ENCODE measurements at places on chromosomes 11 and 22. TPM values are rescaled to one million over a fixed set of nuclear protein-coding genes. Genes with fewer than 3 reads are reported as not detected.

Gene BCO2
- total RNA-seq = 18.2 TPM

Gene OR51I1
- not detected for total RNA-seq

Gene GUCY1A2
- 10.5 TPM for total RNA-seq

Gene RAG1
- total RNA-seq = 0.57 TPM

Gene OR52I2
- not detected for total RNA-seq

Gene MLC1
- total RNA-seq = 3.1 TPM

Gene APOL1
- 49.8 TPM for total RNA-seq

Gene TRIM6
- 8.8 TPM for total RNA-seq

Gene POU2F3
- 2.9 TPM for total RNA-seq

DNA sequence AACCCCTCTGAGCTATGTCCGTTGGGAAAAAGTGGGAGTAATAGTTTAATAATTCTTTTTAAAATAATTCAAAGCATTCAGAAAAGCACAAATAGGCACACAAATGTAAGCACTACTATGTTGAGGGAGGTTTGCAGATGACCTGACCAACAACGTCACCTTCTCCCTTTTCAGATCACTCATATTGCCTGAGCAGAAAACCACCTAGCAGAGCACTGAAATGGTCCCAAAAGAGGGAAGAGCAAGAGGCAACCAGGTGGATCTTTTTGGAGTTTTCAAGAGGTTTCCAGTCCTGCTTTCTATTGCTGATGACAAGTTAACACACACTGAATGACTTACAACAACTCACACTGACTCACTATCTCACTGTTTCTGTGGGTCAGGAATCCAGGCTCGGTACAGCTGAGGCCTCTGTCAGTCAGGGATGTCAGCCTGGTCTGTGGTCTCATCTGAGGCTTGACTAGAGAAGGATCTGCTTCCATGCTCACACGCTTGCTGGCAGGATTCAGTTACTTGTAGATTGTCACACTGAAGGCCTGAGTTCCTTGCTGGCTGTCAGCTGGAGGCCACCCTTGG, 4.3 kb upstream of the PGA3 start:
- DNase-seq = no peak

DNA sequence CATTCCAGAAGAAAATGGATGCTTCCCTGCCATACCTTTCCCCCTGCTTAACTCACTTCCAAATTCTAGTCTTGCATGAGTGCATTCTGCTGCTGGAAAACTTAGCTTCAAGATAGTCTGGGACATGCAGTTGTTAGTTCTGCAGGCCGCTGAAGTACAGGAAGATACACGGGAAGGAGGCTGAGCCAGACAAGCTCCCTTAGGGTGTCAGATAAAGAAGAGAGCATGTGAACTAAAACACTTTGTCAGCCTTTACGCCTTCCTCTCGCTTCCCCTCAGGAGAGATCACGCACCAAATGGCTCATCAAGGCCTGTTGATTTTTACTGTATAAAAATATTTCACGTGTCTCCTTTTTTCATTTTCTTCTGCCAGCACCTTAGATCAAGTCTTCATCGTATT, 420.7 kb downstream of the INSC start:
- DNase-seq = no peak

GRCh38 chr11:35688023-35688422, 25.4 kb downstream of the TRIM44 start:
- no peak for DNase-seq

DNA sequence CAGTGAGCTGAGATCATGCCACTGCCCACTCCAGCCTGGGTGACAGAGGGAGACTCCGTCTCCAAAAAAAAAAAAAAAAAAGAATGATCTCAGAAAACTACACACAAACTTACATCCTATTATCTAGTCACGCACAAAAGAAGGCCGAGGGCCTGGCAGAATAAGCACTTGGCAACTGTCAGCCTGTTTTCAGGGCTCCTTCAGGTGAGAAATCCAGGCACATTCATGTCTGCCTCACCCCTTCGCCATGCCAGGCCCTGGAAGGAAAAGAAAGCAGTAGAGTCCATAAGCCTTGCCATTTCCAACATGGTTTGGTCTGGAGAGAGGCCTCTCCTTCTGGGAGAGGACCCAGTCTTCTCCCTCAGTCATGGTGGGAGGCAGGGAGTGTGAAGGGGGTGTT, 30.9 kb downstream of the C11orf58 start:
- DNase-seq = no peak

DNA sequence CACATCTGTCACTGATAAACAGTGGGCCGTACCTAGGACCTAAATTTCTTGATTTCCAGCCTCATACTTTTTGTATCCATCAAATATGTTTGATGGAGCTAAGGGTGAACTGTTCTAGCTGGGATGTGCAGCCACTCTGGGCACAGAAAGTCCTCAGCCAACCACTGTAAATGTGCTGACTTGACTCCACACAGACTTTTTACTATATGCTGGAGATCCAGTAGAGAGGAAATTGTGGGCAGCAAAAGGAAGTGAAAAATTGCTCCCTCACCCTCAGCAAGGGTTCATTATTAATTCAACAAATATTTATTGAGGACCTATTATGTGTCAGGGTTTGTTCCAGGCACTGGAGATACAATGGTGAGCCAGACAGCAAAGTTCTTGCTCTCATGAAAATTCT, 54.2 kb upstream of the AMPD3 start:
- DNase-seq = no peak

GRCh38 chr11:74306435-74307175, 4.8 kb downstream of the P4HA3 start:
- DNase-seq = no peak

DNA sequence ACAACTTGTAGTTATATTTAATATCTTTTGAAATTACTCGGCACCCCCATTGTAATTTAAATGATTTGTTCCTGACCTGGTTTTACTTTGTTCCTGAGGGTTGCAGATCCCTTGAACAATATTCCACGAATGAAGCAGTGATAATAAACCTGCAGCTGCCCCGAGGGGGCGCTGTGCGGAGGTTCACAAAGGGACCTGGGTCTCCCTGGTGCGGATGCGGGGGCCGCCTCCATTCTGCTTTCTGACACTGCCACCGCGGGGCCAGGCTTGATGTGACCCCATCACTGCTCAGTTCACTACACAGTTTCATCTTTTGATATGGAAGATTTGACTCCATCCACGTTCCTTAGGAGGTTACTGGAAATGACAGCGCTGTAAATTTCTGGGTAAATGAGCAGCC, 62.9 kb upstream of the PRODH start:
- DNase-seq = no peak

DNA sequence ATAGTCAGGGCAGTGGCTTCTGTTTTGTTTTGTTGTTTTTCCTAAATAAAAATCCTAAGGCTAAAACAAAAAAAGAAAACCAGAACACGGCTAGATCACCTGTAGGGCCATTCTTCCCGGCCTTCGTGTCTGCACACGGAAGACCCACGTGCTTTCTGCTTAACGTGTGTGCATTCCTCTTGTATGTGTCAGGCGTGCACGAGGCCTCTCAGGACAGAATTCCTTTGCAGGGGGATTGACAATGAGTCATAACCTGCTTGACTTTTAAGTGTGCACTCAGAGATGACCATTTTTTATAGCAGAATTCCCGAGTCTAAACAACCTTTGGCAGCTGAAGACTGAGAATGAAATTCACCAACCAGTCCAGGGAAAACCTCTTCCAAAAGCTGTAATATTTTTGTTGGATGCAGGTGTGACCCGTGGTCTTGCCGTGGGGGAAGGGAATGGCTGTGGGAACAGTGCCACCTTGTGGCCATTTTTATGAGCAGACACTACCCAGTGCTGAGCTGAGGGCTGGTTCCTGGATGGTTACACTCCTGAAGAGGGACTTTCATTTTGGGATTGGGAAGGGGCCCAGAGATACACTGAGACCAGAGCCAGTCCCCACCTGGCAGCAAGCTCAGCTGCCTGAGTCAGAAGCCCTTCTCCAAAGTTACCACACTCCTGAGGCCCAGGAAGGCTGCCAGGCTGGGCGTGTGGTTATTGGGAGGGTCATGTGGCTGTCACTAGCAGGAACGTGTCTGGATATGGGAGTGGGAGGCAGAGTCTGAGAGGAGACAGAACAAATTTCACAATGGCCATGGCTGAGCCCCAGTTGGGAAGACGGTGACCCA, 35.7 kb upstream of the DKK3 start:
- peak; percentile 92 for DNase-seq

- DNase-seq = peak; percentile 19
Measured at GRCh38 chr11:73972620-73973449, 9.8 kb downstream of the UCP2 start.

GRCh38 chr11:111632516-111633220, 30.4 kb downstream of the SIK2 start:
- DNase-seq = no peak

GRCh38 chr11:45647786-45648185, 17.6 kb downstream of the CHST1 start:
- no peak for DNase-seq

- no peak for DNase-seq
Measured at GRCh38 chr11:17989306-17989705, 23.5 kb downstream of the SERGEF start.

DNA sequence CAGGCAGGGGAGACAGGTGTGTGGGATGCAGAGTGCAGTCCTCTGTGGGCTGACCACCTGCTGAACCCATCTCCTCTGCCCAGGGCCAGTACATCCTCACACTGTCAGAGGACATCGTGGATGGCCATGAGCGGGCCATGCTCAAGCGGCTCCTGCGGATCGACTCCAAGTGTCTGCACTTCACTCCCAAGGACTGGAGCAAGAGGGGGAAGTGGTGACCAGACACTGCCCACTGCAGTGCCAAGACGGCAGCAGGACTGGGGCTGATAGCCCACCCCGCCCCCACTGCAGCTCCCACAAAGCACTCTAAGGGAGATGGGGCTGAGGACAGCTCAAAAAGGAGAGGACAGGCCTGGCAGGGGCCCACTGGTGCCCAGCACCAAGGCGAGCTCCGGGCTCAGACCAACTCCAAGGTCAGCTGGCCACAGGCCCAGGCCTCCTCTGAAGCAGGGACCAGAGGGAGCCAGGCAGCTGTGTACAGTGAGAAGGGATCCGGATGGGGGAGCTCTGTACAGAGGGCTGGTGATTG, 1.6 kb downstream of the RNASEH2C start:
- DNase-seq = peak; percentile 45

DNA sequence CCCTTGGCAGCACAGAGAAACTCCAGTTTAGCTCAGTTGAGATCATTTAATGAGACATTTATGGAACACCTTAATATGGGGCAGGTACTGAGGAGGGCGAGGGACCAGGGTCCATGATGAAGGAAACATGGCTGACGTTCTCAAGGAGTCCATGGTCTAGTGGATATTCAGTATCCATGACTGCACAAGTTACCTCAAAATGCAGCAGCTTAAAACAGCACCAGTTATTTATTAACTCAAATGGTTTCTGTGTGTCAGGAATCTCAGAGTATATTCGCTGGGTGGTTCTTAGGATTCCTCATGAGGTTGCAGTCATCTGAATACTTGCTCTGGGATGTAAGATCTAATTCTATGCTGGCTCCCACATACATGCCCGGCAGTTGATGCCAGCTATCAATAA, 346.8 kb downstream of the LARGE1 start:
- DNase-seq = no peak

DNA sequence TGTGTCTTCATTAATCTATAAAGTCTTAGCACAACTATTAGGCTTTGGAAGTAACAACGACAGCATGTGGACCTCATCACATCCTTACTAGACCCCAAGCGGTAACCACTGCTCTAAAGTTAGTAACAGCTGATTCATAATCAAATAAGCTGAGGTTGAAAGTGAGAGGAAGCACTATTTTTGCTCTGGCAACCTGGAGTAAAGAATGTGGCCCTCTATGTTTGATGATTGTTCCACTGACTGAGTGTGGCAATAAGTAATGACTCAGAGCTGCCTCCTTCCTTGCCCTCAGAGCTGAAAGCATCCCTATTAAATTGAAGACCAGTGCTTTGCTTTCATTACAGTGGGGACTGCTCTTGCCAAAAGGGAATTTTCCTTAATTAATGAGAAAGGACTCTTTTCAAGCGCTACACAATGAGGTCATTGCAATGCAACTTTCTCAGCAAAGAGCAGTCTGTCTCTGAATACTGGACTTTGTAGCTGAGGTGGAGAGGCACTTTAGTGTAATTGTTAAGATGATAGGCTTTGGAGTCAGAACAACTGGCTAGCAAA, 906.1 kb upstream of the RAG2 start:
- no peak for DNase-seq

DNA sequence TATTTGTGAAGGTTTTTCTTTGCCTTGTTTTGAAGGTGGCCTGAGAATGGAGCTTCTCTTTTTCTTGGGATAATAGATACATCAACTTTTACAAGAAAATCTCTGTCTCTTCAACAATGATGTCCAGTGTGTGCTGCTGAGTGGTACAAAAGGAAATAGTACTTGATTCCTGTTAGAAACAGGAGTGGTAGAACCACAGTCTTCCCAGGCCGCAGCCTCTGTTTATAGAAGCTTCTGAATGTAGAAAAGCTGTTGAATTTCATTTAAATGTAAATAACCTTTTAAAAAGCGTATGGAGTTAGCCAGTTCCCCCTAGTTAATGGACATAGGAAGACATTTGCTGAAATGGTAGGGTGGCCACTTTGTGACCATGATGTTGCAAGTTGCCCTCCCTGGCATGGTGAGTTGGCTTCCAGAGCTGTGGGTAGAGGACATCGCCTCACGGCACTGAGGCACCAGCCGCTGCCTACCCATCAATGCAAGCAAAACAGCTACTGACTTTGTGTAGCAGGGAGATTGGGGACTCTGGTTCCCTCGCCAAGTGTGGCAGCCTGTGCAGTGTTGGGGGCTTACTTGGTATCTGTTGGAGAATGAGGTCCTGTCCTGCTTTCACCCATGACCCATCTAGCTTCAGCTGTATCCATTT, 31.6 kb downstream of the C11orf91 start:
- no peak for DNase-seq

All from upper lobe of left lung (tissue), 6 donors.